NCI-H1694 (cell line): ENCODE measurements at places on chromosomes 7 and 10.

DNA sequence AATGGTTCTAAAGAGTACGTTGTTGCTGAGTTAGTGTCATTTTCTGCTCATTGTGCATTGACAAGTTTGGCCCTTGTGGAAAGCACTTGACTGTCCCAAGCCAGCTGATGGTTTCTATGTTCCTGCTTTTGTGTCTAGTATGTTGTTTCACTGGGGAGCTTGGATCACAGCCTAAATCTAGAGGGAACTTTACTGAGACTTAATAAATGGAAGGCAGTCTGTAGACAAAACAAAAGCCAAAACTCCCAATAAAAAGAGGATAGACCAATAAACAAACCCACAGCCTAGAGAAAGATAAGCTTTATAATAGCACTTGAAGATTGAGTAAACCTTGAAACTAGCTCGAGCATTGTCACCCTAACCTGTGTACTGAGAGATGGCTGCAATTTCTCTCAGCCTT lies 196.8 kb downstream of the ADRA2A start:
- no peak for DNase-seq

- DNase-seq = no peak
Measured at GRCh38 chr7:12199363-12199762, 11.7 kb upstream of the TMEM106B start.

GRCh38 chr10:549391-549790 lies 140.1 kb downstream of the DIP2C start:
- DNase-seq = no peak

DNA sequence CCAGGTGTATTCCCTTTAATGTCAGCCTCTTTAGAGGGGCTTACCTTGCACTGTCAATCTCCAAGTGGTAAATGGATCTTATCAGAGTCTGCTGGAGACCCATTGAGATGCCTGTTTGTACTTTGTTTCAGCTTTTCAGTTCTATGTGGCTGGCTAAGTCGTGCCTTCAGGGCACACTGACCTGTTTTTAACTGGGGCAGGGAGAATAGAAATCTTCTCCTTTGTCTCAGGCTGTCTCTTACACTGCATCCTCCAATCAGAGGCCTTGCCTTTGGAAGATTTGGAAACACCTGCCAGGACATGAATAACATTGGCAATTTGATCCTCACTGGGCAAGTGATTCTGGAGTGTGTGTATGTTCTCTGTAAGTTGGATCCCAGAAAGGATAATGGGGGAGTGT lies 65.0 kb downstream of the POU6F2 start:
- DNase-seq = no peak

DNA sequence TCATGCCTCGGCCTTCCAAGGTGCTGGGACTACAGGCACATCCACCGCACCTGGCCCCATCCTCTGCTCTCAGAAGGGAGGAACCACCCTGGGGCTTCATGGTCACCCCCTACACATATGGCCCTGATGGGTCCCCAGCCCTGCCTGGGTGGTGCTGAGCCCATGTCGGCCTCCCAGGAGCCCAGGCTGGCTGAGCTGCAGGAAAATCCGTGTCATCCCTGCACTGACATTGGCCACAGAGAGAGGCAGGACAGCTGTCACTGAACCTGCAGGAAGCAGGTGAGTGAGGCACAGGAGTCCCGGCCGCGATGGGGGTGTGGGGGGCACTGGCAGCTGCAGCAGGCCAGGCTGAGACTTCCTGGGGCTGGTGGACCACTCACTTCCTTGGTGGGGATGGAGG lies 8.0 kb downstream of the GRIFIN start:
- DNase-seq = no peak

DNA sequence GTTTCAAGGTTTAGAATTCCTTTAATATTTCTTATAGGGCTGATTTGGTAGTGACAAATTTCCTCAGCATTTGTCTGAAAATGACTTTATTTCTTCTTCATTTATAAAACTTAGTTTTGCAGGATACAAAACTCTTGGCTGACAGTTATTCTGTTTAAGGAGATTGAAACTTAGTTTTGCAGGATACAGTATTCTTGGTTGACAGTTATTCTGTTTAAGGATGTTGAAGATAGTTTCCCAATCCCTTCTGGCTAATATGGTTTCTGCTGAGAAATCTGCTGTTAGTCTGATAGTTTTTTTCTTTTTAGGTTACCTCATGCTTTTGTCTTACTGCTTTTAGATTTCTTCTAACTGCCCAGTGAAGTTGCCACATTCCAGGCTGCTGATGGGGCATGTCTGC lies 186.8 kb downstream of the ITGB1 start:
- DNase-seq = no peak

DNA sequence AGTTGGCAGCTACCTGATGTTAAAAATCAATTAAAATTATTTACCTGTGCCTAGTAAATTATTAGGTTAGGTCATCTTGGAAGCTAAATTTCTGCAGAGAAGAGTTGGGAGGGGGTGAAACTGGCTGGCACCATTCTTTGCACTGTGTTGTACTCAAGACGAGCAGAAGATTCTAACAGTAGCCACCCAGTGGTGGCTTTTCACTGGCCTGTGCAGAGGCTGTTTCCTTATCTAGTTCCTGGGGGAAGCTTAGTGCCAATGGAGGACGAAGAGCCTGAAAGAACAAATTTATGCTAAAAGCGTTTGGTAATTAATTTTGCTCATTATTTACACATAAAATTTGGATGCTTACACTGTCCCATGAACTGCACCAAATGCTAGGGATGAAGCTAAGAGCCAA lies 595.3 kb downstream of the XPNPEP1 start:
- no peak for DNase-seq

DNA sequence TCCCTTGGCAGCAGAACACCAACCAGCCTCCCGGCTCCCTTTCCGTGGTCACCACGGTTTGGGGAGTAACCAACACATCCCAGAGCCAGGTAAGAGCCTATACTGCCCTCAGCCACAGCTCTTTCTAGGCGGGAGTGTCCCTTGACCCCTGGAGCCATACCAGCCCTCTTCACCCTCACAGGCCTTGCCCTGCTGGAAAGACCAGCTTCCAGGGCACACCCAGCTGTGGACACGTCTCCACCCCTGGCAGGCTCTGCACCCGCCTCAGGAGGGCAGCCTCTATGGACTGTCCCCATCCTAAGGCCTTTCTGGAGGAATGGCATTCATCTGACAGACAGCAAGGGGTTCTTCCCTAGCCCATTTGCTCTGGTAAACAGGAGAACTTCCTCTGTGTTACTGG lies 57.5 kb upstream of the PPIF start:
- DNase-seq = no peak

DNA sequence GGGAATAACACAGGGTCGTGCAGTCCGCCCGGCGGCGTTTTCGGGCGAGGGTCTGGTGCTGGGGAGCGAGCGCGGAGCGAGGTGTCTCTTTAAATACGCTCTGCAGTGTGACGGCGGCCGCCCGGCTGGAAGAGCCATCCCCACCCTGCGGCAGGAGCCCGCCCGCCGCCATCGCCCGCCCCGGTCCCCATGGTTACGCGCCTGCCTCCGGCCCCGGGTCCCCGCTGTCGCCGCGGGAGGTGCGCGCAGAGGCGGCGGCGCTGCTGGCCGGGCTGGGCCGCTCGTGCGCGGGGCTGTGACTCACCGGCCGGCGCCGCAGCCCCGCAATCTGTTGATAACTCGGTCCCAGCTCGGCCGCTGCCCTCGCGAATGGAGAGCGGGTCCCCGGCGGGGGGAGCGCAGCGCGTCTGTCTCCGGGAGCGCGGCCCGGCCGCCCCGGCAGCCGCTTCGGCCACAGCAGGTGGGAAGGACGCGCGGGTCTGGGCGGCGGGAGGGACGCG lies at the start of gene ADGRA1:
ADGRA1 (plus strand) TSS at position 246 of the 500 bp plus-strand sequence. CDS start 986 bp downstream, outside the sequence.
- DNase-seq = no peak

DNA sequence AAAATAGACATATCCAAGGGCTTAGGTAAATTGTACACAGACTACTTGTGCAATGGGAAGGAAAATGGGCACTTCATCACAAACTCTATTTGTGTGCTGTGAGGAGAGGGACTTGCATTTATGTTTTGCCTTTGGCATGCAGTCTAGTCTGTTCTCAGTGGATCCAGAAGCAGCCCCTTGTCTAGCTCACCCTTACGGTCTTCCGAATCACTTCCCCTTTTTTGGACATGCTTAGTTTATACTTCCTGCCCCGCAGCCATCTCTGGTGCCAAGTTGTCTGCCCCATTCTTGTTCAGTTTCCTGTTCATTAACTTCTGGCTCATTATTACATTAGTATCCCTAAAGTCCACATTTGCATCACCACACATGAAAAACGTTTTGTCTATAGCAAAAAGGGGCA lies 161.6 kb downstream of the NRCAM start:
- no peak for DNase-seq

DNA sequence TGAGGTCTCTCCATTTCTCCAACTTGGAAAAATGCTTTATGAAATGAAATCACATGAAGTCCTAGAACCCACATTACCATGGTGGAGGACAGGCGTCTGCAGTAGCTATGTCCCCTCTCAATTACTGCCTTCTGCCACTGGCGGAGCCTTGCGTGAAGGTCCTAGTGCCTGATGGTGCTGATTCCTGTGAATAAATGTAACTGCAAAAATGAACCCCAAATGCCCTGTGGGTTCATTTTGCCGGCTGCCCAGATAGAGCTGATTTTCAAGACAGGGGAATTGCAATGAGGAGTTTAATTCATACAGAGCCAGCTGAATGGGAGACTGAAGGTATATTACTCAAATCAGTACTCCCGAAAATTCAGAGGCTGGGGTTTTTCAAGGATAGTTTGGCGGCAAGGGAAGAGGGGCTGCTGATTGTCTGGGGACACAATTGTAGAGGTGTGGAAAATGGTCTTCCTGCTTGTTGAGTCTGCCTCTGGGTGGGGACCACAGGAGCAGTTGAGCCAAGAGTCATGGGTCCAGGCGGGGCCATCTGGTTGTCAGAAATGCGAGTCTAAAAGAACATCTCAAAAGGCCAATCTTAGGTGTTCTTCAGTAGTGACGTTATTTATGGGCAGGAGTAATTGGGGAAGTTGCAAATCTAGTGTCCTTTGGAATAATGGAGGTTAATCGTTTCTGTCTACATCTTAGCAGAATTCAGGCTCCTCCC lies 13.5 kb downstream of the PRF1 start:
- DNase-seq = no peak

GRCh38 chr7:148563583-148564274 lies 26.8 kb upstream of the C7orf33 start:
- DNase-seq = no peak

DNA sequence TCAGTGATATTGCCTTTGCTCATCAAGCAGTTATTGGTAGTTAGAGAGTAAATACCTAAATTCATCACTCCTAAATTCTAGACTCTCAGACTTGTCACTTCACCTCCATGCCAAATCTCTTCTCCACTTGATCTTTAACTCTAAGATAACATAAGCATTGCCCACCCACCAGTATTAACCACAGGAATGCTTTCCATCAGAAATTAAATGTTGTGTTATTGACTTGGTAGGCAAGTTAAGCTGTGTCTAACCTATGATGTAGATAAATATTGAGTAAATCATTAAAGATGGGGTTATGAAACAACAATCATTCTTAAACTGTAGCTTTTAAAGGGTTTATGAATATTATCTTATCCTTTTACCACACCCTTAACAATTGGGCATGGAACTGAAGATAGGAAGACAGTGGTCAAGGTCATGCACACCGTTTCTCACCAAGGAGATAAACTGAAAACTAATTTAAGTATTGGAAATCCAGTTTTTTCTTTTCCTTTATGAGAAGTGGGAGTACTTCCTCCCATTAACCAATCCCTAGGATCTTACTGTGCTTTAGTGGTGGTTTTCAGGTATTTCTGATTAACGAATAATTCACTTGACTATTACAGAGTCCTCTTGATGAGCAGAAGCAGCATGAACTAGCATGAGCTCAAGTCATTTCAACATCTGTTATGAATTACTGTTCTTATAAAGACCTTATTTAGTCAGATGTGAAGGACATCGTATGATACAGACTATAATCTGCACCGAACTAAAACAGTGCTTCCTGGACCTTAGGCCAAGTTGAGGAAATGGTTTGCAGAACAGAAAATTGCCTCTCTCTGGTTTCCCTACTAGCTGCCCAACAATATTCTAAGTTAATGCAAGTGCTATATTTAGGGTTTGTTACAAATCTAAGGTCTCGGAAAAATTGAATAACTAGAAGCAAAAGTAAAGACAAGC lies 142.0 kb downstream of the LCOR start:
- no peak for DNase-seq

DNA sequence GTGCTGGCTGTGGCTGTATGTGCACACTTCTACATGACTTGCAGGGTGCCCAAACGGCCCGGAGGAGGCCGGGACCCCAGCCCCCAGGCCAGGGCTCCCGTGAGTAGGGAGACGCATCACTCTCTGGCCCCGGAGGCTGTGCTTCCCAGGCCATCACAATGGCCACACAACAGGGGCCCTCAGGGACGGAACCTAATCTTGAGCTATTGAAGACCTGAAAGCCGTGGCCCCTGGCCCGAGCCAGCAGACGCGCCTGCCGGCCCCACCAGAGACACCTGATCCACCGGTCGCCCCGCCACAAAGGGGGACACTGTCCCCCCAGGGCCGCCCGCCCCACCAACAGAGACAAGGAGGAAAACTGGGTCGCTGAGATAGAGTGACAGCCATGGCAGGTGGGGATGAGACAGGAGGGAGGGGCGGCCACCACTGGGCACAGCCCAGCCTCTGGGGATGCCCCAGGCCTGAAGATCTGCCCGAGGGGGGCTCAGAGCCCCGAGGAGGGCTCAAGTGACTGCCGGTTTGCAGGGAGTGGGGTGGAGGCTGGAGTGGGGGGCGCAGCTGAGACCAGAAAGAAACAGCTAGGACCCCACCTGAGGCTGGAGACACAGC lies 10.2 kb upstream of the LFNG start:
- no peak for DNase-seq

DNA sequence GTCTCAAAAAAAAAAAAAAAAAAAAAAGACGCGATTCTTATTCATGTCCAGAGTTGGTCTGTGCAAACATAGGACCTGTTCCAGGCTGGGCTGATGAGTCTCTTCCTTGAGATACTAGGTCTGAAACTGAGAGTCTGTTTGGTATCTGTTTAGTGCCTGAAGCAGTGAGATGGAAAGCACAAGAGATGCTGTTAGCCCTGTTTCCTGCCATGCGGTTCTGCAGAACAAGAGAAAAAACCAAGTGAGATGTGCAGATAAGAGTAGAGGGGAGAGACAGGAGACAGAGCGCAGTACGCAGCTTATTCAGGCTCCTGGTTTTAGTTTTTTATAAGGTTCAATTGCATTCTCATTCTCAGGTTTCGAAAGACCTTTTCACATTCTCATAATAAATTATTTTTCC lies 85.8 kb upstream of the PRKCQ start:
- DNase-seq = no peak

DNA sequence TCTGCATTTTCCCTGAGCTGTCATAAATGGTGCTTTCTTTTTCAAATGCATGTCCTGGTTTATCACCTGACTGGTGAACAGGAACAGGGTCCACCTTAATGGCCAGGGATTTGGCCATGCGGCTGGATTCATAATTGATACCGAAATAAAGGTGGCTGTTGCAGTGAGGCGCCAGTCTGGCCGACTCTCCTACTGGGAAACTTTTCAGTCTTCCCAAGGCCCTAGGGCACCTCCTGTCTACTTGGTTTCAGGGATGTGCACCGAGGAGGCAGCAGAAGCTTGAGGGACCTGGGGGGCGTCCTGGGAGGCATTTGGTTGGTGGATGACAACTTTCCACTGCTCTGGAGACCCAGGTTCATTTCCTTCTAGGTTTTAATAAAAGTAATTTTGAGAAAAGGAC lies 46.4 kb upstream of the FIGNL1 start:
- DNase-seq = no peak

GRCh38 chr7:130367088-130367755 lies 13.1 kb upstream of the CPA1 start:
- DNase-seq = no peak

GRCh38 chr10:78602201-78602932 lies 466.4 kb upstream of the ZMIZ1 start:
- no peak for DNase-seq
